ENCODE measurements at places on chromosomes 3 and 15. TPM values are rescaled to one million over a fixed set of nuclear protein-coding genes. Genes with fewer than 3 reads are reported as not detected.

DNA sequence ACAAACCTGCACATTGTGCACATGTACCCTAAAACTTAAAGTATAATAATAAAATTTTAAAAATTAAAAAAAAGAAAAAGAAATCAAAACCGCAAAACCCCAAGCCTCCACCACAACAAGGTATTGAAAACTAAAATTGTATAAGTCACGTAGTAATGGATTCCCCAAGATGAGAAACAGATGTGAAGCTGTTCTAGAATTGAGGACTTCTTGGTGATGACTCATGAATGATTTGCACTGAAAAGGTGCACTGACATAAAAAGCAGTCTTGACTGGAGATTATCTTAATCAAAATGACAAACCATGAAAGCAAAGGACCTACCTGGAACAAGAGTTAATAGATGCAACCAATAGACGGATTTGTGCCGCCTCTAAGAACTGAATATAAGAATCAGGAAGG is 225.8 kb downstream of the MYRIP start:
- DNase-seq = no peak

DNA sequence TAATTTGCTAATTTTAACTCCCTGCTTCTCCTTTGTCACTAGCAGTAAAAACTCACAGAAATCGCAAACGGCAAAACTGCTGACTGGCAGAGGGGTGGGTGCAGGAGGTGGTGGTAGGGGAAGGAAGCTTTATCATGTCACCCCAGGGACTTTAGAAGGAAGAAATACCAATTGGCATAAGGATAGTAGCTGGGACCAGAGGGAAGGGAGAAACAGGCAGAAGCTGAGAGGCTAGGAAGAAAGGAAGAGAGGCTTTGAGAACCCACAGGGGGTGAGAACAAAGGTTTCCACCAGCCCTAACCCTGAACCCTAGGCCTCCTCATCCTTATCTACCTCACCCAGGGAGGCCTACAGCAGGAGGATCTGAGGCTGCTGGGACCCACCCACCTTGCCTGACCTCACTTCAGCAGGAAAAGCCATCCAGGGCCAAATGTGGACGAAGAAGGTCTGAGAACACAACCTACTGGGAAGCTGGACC is 10.7 kb downstream of the ITGB5 start:
- DNase-seq = no peak

GRCh38 chr3:6781092-6781491 is 79.8 kb upstream of the GRM7 start:
- no peak for DNase-seq

DNA sequence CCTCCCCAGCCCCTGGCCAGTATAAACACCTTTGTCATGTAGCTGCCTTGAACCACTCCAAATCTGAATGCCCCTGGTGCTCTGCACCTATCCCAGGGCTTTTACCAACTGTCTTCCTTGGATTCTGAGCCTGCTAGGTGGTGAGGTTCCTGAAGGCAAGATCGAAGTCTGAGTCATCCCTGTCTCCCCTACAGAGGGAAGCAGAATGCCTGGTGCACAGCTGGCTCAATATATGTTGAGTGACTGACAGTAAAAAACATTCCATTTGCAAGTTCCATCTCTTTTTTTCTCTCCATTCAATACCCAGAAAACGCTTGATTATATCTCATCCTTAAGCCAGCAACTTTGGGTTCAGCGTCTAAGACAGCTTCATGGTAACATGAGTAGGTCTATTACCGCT is 24.7 kb downstream of the SLC24A1 start:
- peak; percentile 65 for DNase-seq

GRCh38 chr3:143222505-143222904 is 102.9 kb downstream of the CHST2 start:
- no peak for DNase-seq

HSPBAP1 gene
- 4.8 TPM for total RNA-seq

GRCh38 chr3:58497097-58497496 is 5.2 kb downstream of the KCTD6 start:
- DNase-seq = no peak

- DNase-seq = no peak
Measured at GRCh38 chr15:70375006-70375431, 277.3 kb upstream of the TLE3 start.

DNA sequence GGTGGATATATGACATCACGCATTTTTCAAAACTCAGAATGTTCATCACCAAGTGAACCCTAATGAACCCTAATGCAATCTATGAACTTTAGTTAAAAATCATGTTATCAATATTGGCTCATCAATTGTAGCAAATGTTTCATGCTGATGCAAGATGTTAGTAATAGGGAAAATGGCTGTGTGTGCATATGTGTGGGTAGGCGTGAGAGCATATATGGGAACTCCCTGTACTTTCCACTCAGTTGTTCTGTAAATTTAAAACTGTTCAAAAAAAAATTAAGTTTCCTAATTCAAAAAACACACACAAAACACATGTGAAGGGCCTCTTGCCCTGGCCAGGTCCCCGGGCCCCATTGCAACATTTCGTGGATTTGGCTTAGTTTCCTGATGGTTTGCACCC is 89.7 kb upstream of the PROK2 start:
- no peak for DNase-seq

- no peak for DNase-seq
Measured at GRCh38 chr3:30691249-30691880, 85.0 kb downstream of the TGFBR2 start.

ACOX2 gene
- 17.8 TPM for total RNA-seq

STARD5 gene
- 5.0 TPM for total RNA-seq

GRCh38 chr3:43072361-43072760 is 33.5 kb downstream of the POMGNT2 start:
- DNase-seq = no peak

DNA sequence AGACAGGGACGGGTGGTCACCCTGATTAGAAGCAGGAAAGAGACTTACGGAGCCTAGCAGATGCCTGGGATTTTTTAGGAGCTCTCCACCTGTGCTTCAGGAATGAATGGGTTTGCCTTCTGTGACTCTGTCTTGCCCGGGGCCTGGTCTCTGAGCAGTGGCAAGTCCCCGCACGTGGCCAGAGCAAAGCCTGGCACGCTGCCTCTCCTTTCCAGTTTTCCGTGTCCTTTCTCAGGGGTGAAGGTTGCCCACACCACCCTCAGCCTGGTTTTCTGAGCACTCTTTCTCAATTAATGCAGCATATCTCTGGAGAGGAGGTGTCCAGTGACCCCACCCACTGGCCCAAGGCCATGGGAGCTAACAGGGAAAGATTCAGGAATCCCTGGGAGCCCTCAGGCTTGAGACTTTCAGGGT is 14.5 kb upstream of the CHST14 start:
- no peak for DNase-seq

CHST13 gene
- not detected for total RNA-seq

- DNase-seq = no peak
Measured at GRCh38 chr3:153980252-153980590, 141.0 kb upstream of the ARHGEF26 start.

DNA sequence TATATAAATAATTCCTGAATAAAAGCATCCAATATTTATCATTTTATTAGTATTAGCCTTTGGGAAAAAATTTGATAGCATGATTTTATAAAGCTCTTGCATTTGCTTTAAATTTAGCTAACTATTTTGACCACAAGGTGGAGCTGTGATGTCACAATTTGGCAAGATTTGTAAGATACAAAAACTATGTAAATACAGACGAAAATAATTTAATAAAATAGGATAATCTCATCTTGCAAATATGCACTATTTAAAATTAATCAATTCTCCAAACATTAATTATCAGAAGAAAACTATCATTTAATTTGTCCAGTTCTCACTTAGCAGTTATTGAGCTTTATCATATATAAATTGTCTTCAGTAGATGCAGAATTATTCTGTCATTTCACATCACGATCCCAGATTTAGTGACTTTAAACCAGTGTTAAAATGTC is 95.4 kb downstream of the PLOD2 start:
- DNase-seq = peak; percentile 76

SIDT1 gene
- total RNA-seq = not detected

ADGRG7 gene
- total RNA-seq = not detected

QRICH1 gene
- total RNA-seq = 62.7 TPM

SAMMSON gene
- not detected for total RNA-seq

DNA sequence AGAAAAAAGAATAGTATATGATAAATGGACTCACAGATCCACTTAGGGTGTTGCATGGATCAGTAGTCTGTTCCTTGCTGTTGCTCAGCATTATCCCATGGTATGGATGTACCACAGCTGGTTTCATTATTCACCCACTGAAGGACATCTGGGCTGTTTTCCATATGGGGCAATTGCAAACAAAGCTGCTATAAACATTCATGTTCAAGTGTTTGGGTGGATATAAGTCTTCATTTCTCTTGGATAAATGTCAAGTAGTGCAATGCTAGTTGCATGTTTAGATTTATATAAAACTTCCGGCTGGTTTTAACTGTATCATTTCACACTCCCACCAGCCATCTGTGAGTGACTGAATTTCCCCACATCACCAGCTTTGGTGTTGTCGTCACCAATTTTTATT is 137.7 kb downstream of the ASB7 start:
- DNase-seq = peak; percentile 90

CELF6 gene
- total RNA-seq = not detected

ZNF774 gene
- total RNA-seq = 1.1 TPM

GRCh38 chr15:66043264-66043663 is 174.0 kb downstream of the RAB11A start:
- no peak for DNase-seq

DNA sequence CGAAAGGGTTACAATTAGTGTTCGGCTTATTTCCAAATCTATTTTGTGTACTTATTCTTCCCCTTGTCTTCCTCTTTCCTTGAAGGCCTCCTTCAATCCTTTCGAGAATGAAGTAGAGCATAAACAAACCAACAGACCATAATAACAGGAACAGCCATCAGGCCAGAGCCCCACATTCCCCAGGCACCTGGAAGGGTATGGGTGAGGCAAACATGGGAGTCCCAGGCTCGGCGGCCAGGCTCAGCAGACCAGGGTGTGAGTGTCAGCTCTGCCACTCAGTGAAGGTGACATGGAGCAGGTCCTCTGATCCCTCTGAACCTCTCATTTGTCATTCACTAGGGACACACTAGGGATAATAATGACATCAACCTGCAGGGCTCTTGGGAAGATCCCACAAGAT is 13.8 kb downstream of the ALS2CL start:
- DNase-seq = no peak

LRTM1 gene
- not detected for total RNA-seq

DNA sequence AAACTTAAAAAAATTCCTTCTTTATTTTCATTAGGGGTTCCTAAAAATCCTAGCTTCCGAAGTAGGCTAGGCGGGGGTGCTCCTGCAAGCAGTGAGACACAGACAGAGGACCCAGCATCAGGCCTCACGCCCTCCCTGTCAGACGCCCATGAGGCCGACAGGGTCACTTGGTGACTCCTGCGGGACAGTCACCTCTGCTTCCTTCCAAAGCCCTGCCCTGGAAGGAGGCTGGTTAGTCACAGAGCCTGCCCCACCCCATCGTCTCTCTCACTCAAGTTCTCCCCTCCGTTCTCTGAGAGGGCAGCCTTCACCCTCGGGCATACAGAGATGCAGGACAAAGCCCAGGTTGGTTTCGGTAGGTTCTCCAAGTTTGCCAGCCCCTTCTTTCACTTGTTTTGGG is 38.6 kb downstream of the EHD4 start:
- peak; percentile 41 for DNase-seq

DNA sequence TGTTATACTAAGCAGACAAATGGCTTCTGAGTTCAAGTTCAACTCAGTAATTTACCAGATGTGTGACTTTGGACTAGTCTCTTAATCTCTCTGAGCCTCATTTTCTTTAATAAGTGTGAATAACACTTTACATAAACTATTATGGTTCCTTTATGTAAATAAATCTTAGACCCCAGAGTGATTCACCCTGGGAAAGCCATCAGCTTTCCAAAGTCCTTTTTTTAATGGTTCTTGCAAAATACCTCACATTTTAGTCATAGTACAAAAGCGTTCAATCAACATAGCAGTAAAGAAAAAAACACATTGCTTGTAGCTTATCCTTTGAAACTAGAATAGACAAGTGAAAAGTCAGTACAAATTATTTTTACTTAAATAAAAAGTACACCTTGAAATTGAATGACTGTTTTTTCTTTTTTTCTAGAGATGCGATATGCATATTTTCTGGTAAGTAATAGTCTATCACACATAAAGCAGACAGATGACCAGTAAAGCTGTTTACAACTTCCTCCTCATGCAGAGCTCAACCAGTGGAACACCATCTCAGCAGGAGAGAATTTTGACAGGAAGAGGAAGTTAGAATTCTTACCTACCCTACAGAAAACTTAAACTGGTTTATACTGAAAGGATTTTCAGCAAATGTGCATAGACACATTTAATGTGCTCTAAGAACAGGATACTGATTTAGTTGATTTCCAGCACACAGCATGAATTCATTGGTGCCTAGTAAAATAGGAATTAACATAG is 123.0 kb upstream of the AGBL1 start:
- peak; percentile 8 for DNase-seq

FANCD2OS gene
- total RNA-seq = not detected

GRCh38 chr3:58274027-58274614 is 31.9 kb upstream of the RPP14 start:
- peak; percentile 26 for DNase-seq

- DNase-seq = peak; percentile 25
Measured at GRCh38 chr3:120274739-120275167, 10.3 kb downstream of the GPR156 start.

GRCh38 chr3:57555306-57555705 is 768 bp upstream of the PDE12 start:
- no peak for DNase-seq

DNA sequence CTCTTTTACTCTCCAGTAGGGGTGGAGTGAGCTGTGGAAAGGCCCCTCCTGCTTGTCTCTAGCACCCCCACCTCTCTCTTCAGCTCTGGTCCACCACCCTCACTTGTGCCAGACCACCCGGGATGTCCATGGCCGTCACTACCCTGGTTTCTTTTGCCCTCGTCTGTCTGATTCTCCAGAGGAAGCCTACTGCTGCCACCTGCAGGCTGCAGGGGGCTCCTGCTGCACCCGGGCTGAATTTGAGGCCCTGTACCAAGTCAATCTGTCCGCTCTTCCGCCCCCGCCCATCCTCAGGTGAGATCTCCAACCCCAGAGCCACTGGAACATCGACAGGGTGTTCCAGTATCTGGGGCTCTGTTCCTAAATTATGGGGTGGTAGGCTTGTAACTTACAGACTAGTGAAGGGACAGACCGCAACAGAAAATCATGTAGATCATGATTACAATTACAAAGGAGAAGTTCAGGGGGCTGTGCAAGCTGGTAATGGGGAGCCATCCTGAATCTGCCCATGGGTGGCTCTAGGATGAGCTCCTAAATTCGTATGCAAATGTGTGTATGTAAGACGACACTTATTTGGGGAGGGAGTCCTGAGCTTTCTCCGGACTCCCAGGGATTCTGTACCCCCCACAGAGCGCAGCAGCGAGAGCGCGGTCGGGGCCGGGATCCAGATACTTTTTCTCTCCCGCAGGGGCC is 683 bp upstream of the UNC45A start:
- peak; percentile 79 for DNase-seq
